ENCODE measurements at places on chromosomes 11 and 22.
A peak's percentile ranks its signal among the peaks of the same experiment; 100 is the strongest.

GRCh38 chr11:114291381-114291780, 4.8 kb upstream of the NNMT start:
- DNase-seq: no peak

DNA sequence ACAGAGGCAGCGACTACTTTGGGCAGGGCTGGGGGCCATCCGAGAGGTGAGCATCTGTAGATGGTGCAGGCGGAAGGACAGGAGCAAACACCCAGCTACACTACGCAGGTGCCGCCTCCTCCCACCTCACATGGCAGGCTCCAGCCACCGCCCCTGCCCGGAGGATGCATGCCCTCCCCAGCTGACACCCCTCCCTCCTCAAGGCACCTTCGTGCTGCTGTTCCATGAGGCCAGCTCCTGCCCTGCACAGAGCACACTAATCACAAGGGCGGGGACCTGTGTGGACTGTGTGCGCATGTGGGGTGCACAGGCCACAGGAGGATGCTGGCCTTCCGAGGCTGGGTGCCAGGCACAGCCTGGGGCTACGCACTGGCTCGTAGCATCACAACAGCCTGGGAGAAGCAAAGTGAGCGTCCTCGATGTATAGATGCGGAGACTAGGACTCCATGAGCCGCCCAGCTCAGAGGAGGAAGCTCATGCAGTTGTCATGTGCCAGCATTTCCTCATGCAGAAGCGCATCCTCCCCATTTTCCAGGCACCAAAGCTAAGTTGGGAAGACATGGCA, 32.8 kb upstream of the HMOX1 start:
- DNase-seq: no peak

- DNase-seq: no peak
Observed at GRCh38 chr11:95232666-95233065, 1.7 kb upstream of the SESN3 start.

DNA sequence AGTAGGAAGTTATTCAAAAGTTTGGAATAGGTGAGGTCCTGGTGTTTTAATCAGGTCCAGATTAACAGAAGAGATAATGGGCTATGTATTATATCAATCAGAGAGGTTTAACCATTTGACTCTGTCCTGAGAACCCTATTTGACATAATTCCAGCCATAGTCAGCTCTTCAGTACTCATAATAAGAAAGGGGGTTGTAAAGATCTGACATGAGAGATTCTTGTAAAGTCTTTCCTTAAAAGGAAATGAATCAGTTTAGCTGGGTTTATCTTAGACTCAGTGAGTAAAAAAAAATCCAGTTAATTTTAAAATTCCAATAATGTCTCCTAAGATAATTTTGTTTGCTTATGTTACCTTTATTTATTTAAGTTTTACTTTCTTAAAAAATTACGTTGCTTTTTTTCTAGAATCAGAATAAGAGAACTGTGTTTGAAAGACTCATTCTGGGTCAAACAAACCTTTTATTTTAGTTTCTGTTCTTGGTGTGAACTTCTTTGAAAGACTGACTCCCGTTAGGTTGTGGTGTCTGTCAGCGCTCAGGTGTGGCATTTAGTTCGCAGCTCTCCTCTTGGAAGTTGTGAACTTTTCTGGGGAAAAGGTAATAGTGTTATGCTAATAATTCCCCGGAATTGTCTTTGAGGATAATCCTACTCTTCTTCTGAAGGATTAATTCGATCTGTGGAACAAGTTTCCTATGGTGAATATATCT, 20.5 kb downstream of the NUCB2 start:
- DNase-seq: no peak

DNA sequence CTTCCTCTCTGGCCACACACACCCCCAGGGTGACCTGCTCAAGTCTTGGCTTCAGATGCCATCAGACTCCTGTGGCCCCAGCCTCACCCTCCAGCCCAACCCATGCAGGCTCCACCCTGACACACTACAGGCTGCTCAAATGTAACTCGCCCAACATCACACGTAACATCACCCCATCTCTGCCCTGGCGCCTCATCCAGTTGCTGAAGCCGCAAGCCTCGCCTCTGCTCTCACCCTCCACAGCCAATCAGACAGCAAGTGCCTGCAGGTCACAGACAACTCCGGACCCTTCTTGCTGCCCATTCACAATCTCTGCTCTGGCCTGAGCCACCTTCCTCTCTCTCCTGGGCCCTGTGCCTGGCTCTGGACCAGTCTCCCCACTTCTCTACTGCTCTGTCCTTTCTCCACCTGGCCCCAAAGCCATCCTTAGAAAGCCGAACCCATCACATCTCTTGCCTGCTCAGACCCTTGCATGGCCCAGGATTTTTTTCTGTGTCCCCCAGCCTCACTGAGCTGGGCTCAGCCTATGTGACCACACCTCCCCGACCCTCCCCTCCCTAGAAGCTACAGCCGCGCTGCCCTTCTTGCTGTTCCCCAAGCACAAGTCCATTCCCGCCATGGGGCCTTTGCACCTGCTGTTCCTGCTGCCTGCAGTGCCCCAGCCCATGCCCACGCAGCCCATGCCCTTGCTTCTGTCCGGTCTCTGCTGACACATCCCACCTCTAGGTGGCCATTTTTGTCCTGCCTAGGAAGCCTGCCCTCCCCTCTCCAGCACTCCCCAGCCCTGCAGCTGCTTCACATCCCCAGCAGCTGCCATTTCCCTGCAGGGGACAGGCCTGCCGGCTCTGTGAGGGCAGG, 333.9 kb downstream of the CTTN start:
- no peak for DNase-seq

DNA sequence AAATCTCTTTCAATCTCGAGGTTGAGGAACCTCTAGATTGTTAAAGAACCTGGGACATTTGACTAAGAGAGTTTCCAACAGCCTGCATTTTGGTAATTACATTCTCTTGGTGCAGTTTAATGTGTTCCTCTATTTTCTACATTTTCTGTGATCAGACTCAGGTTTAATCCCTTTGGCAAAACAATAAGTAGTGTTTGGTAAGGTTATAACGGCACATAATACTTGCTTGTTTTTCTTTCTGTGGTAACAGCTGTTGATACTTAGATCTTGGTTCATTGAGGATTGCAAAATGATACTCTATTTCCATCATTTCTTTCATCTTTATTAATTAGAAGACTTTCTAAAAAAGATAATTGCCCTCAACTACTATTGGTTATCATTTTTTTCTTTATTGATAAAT, 271.3 kb downstream of the SBF2 start:
- DNase-seq: no peak

DNA sequence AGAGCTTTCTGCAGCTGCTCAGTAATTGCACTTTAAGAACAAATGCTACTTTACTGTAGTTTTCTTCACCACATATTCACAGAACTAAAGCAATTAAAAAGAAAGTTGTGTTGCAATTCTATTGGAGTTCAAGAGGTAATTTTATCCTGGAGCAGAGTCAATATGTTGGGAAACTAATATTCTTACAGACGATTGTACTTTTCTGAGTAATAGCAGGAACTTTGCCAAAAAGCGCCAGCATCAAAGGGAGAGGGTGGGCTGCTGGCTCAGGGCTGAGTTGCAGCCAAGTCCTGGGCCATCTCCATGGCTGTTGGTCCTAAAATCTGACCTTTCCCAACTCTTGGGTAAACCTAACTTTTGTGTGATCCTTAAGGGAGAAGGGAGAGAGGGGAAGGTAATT, 73.6 kb upstream of the MYO18B start:
- no peak for DNase-seq

- DNase-seq: no peak
Observed at GRCh38 chr11:36465449-36466163, 44.5 kb downstream of the TRAF6 start.

GRCh38 chr11:134878785-134879184, 466.7 kb upstream of the B3GAT1 start:
- DNase-seq: no peak

DNA sequence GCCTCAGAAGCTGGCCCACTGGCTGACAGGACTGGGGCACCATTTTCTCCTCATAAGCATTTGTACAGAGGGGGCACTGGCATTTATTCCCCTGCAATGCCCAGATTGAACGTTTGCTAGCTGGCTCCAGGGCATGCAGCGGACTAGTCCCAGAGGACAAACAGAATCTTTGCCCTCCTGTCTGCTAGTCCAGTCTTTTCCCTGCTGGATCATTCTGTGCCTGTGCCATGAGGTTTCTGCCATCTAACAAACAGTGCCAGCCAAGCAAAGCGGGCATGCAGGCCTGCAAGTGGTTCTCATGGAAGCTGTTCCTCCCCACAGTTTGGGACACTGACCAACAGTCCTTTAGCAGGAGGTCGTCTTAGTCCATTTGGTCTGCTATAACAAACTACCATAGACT, 53.4 kb downstream of the KCNJ1 start:
- no peak for DNase-seq

- DNase-seq: no peak
Observed at GRCh38 chr11:105821372-105821771, 200.7 kb downstream of the MSANTD4 start.

GRCh38 chr11:61816736-61817455, at the start of gene FADS1:
TSS of gene FADS1 (minus strand) at chr11:61817003. CDS start at chr11:61816929, 74 bp downstream.
- peak; percentile 76 for DNase-seq

DNA sequence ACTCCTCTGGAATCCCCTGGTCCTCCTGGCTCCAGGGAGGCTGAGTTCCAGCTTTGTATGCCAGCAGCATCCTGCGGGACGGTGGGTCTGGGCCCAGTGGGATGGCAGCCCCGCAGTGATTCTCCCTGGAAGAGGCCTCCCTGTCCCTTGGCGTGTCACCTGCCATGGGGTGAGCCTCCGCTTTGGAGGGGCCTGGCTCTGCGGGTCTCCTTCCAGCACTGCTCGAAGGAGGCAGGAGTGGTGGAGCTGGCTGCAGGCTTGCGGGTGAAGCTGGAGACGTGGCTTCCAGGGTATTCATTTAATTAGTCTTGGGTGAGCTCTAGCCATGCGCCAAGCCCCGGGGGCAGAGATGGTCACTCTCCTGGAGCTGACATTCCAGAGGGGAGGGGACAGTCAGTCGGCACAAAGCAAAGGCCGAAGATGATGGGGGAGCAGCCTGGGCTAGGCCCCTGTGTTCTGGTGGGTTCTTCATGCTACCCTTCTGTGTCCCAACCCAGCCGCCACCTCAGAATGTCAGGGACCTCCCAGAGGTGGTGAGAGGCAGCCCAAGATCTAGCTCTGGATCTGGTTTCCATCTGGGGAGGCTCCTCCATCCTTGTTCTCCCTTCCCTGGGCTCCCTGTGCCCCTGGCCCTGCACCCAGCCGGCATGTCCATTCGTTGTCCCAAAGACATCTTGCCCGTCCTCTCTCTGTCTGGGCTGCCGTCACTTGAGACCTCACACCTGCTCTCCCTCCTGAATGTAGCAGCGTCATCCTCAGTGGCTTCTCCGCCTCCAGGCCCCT, 1332.5 kb downstream of the BRD1 start:
- DNase-seq: no peak

- DNase-seq: no peak
Observed at GRCh38 chr22:23580576-23581259, 628 bp upstream of the IGLL1 start.

DNA sequence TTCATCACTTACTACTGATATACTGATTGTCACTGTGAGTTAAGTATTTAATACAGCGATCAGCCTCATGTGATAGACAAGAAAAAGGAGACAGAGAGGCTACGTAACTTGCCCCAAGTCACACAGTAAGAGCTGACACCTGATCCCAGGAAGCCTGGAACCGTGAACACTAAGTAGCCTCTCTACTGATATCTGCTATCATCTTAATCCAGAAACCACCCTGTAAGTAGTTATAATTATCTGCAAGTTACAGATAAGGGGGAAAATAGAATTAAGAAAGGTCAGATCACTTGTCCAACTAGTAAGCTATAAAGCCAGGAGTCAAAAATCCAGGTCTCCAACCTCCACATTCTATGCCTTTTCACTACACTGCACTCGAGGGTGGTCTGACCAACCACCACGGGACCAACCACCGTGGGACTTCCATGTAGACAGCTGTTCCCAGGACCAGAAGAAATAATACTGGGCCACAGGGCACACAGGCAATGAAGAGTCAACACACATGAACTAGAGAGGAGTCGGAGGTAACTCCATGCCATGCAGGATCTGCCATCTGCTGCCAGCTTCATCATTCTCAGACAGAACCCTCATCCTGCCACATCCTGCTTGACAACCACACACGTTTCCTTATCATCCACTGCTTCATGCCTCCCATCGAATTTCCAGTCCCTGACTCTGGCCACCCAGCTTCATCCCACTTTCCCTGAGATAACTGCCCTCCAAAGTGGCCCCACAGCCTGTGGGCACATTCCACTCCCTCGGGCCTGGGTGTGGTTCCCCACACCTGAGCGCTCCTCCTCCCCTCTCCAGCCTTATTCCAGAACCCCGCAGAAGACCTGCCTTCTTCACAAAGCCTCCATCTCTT, 58.6 kb downstream of the MICAL3 start:
- DNase-seq: no peak

- DNase-seq: no peak
Observed at GRCh38 chr11:59728154-59728553, 14.5 kb upstream of the OR10V1 start.

DNA sequence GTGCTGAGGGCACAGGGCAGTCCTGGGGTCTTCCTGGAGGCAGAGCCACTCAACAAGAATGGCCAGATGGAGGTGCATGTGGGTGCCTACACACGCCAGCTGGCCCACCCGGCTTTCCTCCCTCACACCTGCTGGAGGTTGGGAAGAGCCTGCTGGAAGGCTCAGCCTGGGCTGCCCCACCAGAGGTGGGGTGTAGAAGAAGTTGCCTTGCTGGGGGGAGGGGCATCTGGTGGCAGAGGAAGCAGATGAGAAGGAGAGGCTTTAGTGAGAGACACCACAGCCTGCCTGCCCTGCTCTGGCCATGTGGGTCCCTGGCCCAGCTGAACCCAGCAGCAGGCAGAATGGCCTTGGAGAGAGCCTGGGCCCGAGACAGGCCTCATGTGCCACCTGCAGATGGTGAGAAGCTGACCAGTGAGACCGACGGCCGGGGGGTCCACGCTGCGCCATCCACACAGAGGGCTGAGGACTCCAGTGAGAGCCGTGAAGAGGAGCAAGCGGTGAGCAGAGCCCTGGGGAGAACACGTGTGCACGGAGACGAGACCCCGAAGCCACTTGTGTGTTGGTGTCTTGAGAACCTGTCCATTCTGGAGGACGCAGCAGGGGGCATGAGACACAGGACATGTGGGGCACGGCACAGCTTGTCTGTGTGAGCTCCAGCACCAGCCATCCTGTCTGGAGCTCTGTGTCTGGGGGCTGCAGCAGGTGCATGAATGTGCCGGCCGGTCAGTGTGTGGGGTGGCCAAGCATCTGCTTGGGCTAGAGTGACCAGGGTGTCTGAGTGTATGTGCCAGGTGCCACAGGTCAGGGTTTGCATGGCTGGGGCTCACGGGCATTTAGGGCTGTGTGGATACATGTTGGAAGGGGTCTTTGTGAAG, 2.7 kb downstream of the B4GALNT4 start:
- DNase-seq: no peak

DNA sequence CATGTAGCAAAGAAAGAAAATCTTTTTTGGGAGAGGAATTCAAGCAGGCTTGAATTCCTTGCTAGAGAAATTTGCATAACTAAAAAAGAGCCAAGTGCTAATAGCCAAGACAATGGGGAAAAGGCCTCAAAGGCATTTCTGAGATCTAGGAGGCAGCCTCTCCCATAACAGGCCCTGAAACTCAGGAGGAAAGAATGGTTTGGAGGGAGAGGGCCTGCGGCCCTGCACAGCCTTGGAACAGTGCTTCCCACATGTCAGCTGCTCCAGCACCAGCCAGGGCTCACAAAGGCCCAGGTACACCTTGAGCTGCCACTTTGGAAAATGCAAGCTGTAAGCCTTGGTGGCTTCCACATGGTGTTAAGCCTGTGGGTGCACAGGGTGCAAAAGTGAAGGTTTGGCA, 55.5 kb upstream of the TSPAN18 start:
- DNase-seq: no peak
